ENCODE measurements at places on chromosomes 13 and 19.

DNA sequence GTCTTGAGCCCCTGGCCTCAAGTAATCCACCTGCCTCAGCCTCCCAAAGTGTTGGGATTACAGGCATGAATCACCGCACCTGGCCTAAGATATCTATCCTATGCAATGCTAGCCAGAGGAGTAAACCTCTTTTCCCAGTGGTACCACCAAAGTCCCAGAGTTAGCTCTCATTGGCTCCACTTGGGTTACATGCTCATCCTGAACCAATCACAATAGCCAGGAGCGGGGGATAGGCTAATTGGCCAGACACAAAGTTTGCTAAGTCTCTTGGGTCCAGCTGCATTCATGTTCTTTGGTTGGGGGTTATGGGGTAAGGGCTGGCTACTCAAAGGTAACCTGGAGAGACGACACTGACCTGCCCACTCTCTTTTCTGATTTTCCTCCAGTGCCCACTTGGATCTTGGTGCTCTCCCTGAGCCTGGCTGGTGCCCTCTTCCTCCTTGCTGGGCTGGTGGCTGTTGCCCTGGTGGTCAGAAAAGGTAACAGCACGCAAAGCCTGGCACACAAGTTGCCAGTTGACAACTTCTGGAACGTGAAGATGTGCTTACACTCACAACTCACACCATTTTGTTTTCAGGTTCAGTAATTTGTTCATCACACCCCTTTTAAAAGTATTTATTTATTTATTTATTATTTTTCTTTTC is 7.8 kb downstream of the C19orf38 start:
- H3K36me3 ChIP-seq, result peaks cover 11% of the 10 kb centered on the region
- no peaks in the 10 kb centered on the region for H3K4me1 ChIP-seq
- no peak overlapping the region for H3K4me3 ChIP-seq
- peak; percentile 59 for DNase-seq
- H3K27ac ChIP-seq, result no peak overlapping the region

- no peak overlapping the region for H3K4me3 ChIP-seq
- no peak for DNase-seq
- H3K4me1 ChIP-seq, result no peaks in the 10 kb centered on the region
- no peaks in the 10 kb centered on the region for H3K36me3 ChIP-seq
- H3K27me3 ChIP-seq, result no peaks in the 10 kb centered on the region
- no peak overlapping the region for H3K27ac ChIP-seq
These were observed 223.0 kb downstream of the LHFPL6 start for GRCh38 chr13:39379667-39380655.

- peak overlapping the region; percentile 86 for H3K27ac ChIP-seq
- H3K4me1 ChIP-seq, result peaks cover 14% of the 10 kb centered on the region
- peak overlapping the region; percentile 88 for H3K4me3 ChIP-seq
- H3K36me3 ChIP-seq, result peaks cover 26% of the 10 kb centered on the region
- no peaks in the 10 kb centered on the region for H3K27me3 ChIP-seq
These were observed 533 bp downstream of the ZNF544 start for GRCh38 chr19:58229255-58229639.

DNA sequence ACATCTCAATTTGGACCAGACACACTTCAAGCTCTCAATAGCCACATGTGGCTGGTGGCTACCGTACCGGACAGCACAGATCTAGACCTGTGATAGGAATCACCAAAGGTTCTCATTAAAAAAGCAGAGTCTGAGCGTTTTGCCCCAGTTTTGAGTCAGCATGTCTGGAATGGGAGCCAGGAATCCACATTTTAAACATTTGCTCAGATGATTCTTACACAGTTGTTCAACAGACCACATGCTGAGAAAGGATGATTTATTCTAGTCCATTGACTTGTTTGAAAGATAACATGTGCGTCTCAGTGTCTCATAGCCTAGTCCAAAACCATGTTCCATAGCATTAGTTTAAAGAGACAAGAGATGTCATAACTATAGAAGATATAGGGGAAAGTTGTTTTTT is 53.4 kb downstream of the FLT3 start:
- no peak overlapping the region for H3K27ac ChIP-seq
- H3K4me3 ChIP-seq, result no peak overlapping the region
- no peaks in the 10 kb centered on the region for H3K27me3 ChIP-seq
- H3K36me3 ChIP-seq, result peaks cover 8% of the 10 kb centered on the region

- no peaks in the 10 kb centered on the region for H3K4me1 ChIP-seq
- no peaks in the 10 kb centered on the region for H3K36me3 ChIP-seq
- no peak for DNase-seq
- no peak overlapping the region for H3K27ac ChIP-seq
- H3K4me3 ChIP-seq, result no peak overlapping the region
These were observed 107.8 kb downstream of the SGCG start for GRCh38 chr13:23288564-23288963.

DNA sequence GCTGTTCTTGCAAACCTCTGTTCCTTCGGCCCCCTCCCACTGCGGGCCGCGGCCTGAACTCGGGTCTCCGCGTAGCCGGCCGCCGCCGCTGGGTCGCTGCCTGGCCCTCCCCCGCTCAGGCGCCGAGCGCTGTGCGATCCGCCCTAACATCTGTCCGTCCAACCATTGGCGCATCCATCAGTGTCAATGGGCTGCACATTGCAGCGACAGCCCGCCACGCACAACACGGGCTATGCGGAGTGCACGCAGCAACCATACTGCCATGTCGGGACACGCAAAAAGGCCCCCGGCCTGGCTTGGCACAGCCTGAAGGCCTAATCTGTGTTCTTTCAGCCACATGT is 2.6 kb upstream of the TSHZ3 start:
- peaks cover 45% of the 10 kb centered on the region for H3K4me1 ChIP-seq
- peaks cover 21% of the 10 kb centered on the region for H3K27me3 ChIP-seq
- no peak overlapping the region for H3K27ac ChIP-seq
- no peaks in the 10 kb centered on the region for H3K36me3 ChIP-seq
- H3K4me3 ChIP-seq, result peak overlapping the region; percentile 67
